NCI-H1092 (cell line): ENCODE measurements at places on chromosomes 3 and 15.
A peak's percentile ranks its signal among the peaks of the same experiment; 100 is the strongest.

- DNase-seq = no peak
Observed at GRCh38 chr15:78808550-78808949, 2.7 kb downstream of the ADAMTS7 start.

- no peak for DNase-seq
Observed at GRCh38 chr3:52839892-52840545, 5.2 kb upstream of the MUSTN1 start.

DNA sequence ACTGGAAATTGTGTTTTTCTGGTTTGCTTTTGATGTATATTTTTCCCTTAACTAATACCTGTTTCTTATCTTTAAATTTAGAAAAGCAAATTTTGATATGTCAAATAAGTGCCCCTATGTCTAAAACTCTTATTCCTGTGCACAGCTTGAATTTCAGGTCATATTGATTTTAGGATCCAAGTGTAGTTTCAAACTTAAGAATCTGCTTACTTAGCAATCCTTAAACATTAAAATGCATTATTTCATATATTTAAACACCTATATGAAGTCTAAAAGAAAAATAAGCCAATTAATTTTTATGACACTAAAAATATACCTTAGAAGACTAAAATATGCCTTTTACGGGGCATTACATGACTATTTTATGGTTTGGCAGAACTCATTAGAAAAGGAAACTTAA is 59.2 kb downstream of the NECTIN3 start:
- no peak for DNase-seq

GRCh38 chr3:122112754-122113153 is 57.6 kb downstream of the CD86 start:
- no peak for DNase-seq

- no peak for DNase-seq
Observed at GRCh38 chr15:60442763-60443162, 36.2 kb downstream of the ICE2 start.

DNA sequence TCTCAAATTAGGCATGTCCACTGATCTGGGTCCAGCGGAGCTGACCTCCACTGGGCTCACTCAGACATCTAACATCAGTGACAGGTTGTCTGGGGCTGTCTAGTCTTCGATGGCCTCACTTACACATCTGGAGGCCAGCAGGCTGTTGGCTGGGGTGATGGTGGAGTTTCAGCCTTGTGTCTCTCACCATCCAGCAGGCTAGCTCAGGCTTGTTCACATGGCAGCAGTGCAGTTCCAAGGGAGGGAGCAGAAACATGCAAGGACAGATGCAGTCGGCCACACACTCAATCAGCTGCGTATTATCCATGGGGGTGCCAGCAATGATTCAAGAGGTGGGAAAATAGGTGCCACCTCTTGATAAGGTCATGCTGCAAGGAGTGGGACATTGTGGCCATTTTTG is 292.5 kb downstream of the SHQ1 start:
- DNase-seq = no peak

DNA sequence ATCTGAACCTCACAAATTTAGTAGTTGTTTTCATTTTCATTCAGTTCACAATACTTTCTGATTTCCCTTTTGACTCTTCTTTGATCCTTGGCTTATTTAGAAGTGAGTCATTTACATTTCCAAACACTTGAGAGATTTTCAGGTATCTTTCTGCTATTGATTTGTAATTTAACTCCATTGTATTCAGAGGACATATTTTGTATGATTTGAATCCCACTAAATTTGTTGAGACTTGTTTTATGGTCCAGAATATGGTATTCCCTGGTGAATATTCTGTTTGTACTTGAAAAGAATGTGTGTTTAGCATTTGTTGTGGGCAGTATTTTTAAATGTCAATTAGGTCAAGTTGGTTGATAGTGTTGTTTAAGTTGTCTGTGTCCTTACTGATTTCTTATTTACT is 29.6 kb downstream of the FAN1 start:
- DNase-seq = no peak

GRCh38 chr3:107285197-107285596 is 92.0 kb upstream of the CCDC54 start:
- DNase-seq = no peak

DNA sequence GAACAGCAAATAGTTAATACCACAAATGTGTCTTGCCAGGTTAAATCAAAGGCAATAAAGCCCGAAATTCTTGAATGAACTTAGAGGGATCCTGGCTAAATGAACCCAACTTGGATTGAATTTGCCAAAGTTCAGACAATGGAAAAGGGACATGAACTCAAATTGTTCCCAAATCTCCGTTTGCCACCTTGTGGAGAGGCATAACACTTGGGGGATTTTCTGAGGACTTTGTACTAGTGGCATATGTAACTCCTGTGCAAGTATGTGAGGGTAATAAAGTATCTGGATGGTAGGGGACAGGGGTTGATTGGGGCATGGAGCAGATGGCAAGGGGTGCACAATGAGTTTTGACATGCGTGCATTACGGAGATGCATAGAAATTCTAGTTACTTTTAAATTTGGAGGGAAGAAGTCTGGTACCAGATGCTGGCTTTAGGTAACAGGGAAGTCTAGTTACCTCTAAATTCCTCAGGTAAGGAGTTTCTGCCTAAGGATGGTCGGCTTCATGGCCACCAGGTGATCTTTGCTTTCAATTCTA is 1.2 kb upstream of the TCAIM start:
- DNase-seq = no peak

DNA sequence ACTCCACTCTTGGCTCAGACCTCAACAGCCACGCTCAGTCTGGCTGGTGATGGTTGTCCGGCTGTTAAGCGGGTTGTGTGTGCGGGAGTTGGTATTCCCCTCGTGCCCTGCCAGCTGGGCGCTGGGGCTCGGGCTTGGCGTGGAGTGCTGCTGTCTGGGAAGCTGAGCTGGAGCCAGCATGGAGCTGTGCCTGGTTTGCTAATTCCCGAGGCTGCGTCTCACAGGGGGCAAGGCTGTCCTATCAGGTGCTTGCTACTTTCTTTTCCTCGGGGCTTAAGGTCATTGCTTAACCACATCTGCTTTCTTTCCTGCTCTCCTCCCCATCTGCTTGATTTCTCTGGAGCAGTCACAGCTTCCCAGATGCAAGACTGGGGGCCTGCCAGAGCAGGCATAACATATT is 29.9 kb downstream of the PDIA5 start:
- no peak for DNase-seq

DNA sequence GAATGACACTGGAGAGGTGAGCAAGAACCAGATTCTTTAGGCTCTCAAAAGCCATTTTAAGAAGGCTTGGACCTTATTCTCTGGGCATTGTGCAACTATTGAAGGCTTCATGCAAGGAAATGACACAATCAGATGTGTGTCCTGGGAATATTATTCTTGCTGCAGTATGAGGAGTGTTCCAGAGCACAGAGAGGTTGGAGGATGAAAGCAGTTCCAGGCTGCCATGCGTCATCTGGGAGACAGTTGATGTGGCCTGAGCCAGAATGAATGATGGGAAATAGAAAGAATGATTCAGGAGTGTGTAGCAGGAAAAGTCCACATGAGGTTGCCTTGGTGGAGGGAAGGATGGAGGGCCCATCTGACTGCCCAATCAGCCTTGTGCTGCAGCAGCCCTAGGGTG is 123.1 kb downstream of the CHCHD6 start:
- no peak for DNase-seq

DNA sequence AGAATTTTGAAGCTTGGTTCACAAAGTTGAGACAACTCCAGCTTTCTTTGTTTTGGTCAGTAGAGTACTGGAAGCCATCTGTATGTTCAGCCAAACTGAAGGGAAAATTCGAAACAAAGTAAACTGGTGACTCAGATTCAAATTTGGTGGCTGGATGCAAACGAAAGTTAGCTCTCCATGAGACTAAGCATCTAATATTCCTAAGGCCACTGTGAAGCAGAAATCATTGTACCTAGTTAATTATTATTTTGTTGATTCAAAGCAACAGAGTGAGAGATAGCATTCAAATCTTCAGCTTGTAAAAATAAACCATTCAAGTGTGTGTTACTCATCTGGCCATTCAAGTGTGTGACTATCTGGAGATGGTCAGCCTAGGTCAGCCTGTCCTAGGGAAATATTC is 42.1 kb downstream of the NR2F2 start:
- DNase-seq = no peak

GRCh38 chr3:104635872-104636580 is 730.7 kb upstream of the ALCAM start:
- DNase-seq = no peak

DNA sequence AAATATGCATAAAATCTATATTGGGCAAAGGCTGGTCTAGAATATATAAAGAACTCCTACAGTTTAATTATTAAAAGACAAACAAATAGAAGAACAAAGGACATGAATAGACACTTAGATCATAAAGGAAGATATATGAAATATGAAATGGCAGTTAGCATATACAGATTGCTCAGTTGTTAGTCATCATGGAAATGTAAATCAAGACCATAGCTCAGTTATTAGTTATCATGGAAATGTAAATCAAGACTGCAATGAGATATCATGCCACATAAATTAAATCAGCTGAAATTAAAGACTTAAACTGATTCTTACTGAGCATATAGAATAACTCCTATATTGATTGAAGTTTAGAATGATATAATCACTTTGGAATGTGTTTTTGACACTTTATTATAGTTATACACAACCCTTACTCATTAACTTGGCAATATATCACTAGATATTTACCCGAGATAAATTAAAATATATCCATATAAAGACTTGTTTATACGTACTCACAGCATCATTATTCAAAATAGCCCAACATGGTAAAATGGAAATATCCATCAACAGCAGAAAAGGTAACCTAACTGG is 45.2 kb upstream of the GOLGA8B start:
- DNase-seq = no peak

DNA sequence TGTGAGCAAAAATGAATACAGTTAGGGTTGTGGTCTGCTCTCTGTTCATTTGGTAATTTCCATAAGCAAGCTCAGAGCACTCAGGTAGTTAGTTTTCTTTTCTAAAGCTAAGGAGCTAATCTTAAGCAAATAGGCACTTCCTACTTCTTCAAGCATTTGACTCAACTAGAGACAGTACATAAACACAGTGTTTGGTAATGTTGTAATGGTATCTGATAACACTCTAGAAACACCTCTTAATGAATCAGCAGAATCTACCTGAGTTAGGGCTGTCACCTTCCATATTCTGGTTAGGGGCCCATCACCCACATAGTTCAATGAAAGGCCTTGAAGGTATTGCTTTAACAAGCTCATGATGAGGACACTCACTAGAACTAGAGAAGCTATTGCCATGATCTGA is 83.1 kb downstream of the PLCH1 start:
- no peak for DNase-seq

GRCh38 chr3:73773233-73773632 is 148.5 kb upstream of the PDZRN3 start:
- no peak for DNase-seq

DNA sequence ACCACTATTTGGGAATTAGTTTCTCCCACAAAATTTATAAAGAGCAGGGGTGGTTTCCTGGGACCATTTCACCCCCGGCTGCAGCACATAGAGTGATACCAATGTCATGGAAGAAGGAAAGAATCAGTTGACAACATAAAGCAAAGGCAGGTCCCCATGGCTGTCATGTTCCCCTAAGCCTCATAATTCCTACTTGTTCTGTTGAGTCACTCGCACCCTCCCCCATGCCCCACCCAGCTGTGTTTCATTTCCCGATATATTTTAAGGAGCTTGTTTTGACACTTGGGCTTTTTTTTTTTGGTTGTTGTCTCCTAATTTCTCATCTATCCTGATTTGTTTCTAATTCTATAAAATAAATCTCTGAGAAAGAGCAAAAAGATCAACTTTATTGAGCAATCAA is 24.9 kb downstream of the ERC2 start:
- DNase-seq = no peak

- DNase-seq = no peak
Observed at GRCh38 chr3:66479532-66479947, 21.3 kb downstream of the LRIG1 start.

- DNase-seq = no peak
Observed at GRCh38 chr15:59457103-59457502, 19.1 kb downstream of the FAM81A start.

- peak; percentile 90 for DNase-seq
Observed at GRCh38 chr3:180601688-180602666, at the start of gene TTC14. Gene TTC14, plus strand, starts transcription at chr3:180602163. Its CDS starts 99 bp downstream, at chr3:180602262.

DNA sequence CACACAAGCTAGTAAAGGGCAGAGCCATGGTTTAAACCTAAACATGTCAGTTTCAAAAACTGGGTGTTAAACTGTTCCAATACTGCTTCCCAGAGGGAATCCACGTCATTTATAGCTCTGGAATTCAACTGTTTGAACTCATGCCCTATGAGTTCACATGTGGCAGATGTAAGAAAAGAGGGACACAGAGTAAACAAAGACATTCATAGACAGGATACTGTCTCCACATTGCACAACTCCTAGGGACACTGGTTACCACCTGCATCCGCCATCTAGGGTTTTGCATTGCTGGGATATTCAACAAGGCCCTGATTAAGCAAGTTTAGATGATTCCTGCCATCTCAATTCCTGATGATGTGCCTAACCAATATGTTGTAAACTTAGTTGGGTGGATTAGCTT is 134.1 kb upstream of the COL8A1 start:
- DNase-seq = no peak

DNA sequence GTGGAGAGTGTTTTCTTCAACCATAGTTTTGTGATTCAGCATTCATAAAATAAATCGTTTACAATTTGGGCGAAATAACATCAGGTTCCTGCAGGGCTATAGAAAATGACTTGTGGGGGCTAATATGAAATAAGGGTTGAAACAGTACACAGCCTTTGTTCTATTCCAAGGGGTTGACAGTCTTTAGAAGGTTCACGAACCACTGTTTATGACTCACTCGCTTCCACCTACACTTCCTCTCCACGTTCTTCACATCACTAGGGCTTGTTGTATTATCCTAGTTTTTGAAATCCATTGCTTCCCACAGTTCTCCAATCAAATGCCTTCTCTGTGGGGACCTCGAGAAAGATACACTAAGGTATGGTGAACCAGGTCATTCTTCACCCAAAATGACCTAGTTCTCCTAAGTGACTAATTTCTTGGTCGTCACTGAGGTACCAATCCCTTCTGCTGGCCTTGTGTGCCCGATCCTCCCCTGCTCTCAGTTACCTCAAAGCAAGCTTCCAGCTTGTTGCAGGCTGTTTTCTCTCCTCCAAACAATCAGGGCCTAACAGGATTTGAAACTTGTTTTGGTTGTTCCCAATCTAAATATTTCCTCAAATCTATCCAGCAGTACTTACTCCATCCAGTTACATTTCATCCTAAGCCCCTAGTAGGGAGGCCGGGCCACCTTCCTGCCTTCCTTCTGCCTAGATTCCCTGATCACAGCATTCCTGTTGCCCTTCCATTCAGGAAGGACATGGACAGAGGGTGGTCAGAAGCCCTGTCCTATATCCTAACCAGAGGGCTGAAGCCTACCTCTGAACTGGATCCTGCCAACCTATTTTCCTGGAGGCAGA is 23.1 kb upstream of the TBL1XR1 start:
- DNase-seq = no peak

- peak; percentile 16 for DNase-seq
Observed at GRCh38 chr15:88450125-88450798, 16.9 kb downstream of the MRPL46 start.

- no peak for DNase-seq
Observed at GRCh38 chr3:97967966-97968365, 4.3 kb downstream of the RIOX2 start.

DNA sequence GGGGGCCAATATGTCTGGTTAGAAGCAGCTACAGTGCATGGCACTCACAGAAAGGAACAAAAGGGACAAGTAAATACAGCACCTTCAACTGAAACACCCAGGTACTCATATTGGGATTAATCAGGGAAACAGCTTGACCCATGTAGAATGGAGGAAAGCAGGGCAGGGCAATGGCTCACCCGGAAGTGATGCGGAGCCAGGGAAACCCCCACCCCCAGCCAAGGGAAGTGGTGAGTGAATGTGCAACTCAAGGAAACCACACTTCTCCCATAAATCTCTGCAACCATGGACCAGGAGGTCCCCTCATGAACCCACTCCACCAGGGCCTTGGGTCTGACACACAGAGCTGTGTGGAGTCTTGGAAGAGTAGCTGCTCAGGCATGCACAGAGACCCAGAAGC is 117.1 kb downstream of the MTHFS start:
- no peak for DNase-seq
